Foreskin keratinocyte (primary cell): ENCODE measurements at places on chromosomes 12 and 14. TPM values are rescaled to one million over a fixed set of nuclear protein-coding genes. Genes with fewer than 3 reads are reported as not detected.

LACRT gene
- not detected in 2 replicates for polyA plus RNA-seq

MIPOL1 gene
- 1.9 and 2.7 TPM in 2 replicates for polyA plus RNA-seq

CHD8 gene
- 38.2 and 40.7 TPM in 2 replicates for polyA plus RNA-seq

TIGAR gene
- polyA plus RNA-seq = 17.1 and 20.7 TPM in 2 replicates

TMEM121 gene
- 0.76 and 1.6 TPM in 2 replicates for polyA plus RNA-seq

RHEBL1 gene
- 6.3 and 7.9 TPM in 2 replicates for polyA plus RNA-seq

UNC119B gene
- polyA plus RNA-seq = 10.0 and 10.6 TPM in 2 replicates

GLI1 gene
- polyA plus RNA-seq = 3.2 and 4.4 TPM in 2 replicates

ARHGEF40 gene
- 10.2 and 17.6 TPM in 2 replicates for polyA plus RNA-seq

SMOC1 gene
- 27.2 and 54.2 TPM in 2 replicates for polyA plus RNA-seq

CD4 gene
- polyA plus RNA-seq = 0.02 TPM in 1 of 2 replicates, not detected in the other

FGF23 gene
- polyA plus RNA-seq = not detected in 2 replicates

NKX2-1 gene
- polyA plus RNA-seq = not detected in 2 replicates

MANSC1 gene
- polyA plus RNA-seq = 2.5 and 3.0 TPM in 2 replicates

KRT73 gene
- not detected in 2 replicates for polyA plus RNA-seq

RNFT2 gene
- 0.69 and 2.0 TPM in 2 replicates for polyA plus RNA-seq

SMCO2 gene
- 1.1 TPM in 2 replicates for polyA plus RNA-seq

PARPBP gene
- polyA plus RNA-seq = 6.5 and 9.5 TPM in 2 replicates

TAS2R31 gene
- polyA plus RNA-seq = not detected in 2 replicates

C12orf50 gene
- polyA plus RNA-seq = not detected in 2 replicates

ATP23 gene
- 8.6 and 9.9 TPM in 2 replicates for polyA plus RNA-seq

KIF5A gene
- 0.04 and 0.06 TPM in 2 replicates for polyA plus RNA-seq

OR4E2 gene
- polyA plus RNA-seq = not detected in 2 replicates

RPL10L gene
- polyA plus RNA-seq = not detected in 2 replicates

LPAR5 gene
- polyA plus RNA-seq = 12.8 and 14.4 TPM in 2 replicates

CCT2 gene
- 218 and 269 TPM in 2 replicates for polyA plus RNA-seq

REP15 gene
- 2.5 and 2.9 TPM in 2 replicates for polyA plus RNA-seq

GON7 gene
- 12.8 and 14.3 TPM in 2 replicates for polyA plus RNA-seq

CLEC1A gene
- polyA plus RNA-seq = not detected in 2 replicates

PLA2G1B gene
- polyA plus RNA-seq = not detected in 2 replicates

GUCY2C gene
- polyA plus RNA-seq = not detected in 2 replicates

PTPRQ gene
- not detected in 2 replicates for polyA plus RNA-seq

CIPC gene
- 2.3 and 3.0 TPM in 2 replicates for polyA plus RNA-seq

ZFYVE26 gene
- polyA plus RNA-seq = 2.3 and 2.4 TPM in 2 replicates

GPR68 gene
- polyA plus RNA-seq = 0.70 and 2.0 TPM in 2 replicates

ERP27 gene
- 0.06 and 0.08 TPM in 2 replicates for polyA plus RNA-seq

NEUROD4 gene
- not detected in 2 replicates for polyA plus RNA-seq
